Right cardiac atrium (tissue), 5 donors: ENCODE measurements at places on chromosomes 7 and 10. TPM values are rescaled to one million over a fixed set of nuclear protein-coding genes. Genes with fewer than 3 reads are reported as not detected.

ELOVL3 gene
- 0.56 TPM for total RNA-seq

OPN4 gene
- 0.89 TPM for total RNA-seq

GNGT1 gene
- total RNA-seq, result not detected

UTF1 gene
- total RNA-seq, result not detected

TACR2 gene
- total RNA-seq, result 0.53 TPM

H2AZ2 gene
- 220 TPM for total RNA-seq

CDHR3 gene
- total RNA-seq, result 0.85 TPM

LSM5 gene
- 33.5 TPM for total RNA-seq

HYAL4 gene
- total RNA-seq, result not detected

TSPAN15 gene
- total RNA-seq, result 6.9 TPM

GPER1 gene
- total RNA-seq, result 6.7 TPM

AKR1D1 gene
- total RNA-seq, result not detected

IFIT3 gene
- 12.6 TPM for total RNA-seq

AKR1C4 gene
- not detected for total RNA-seq

EBF3 gene
- 9.7 TPM for total RNA-seq

DYNC1I1 gene
- 29.8 TPM for total RNA-seq

SPDYE5 gene
- total RNA-seq, result not detected

PRPS1L1 gene
- total RNA-seq, result not detected

RALA gene
- total RNA-seq, result 22.8 TPM

RNF32 gene
- 1.3 TPM for total RNA-seq

PNLIPRP3 gene
- not detected for total RNA-seq

OR13A1 gene
- total RNA-seq, result not detected

TMEM176B gene
- 158 TPM for total RNA-seq

MKI67 gene
- total RNA-seq, result 3.1 TPM

PDLIM1 gene
- 166 TPM for total RNA-seq

HOXA3 gene
- total RNA-seq, result 0.51 TPM

CPA4 gene
- total RNA-seq, result 0.34 TPM

SDK1 gene
- total RNA-seq, result 2.4 TPM

NUDT13 gene
- total RNA-seq, result 1.9 TPM

BMPER gene
- 4.9 TPM for total RNA-seq

GIMAP8 gene
- 21.0 TPM for total RNA-seq

RBM17 gene
- total RNA-seq, result 57.3 TPM

UMAD1 gene
- 14.6 TPM for total RNA-seq
